ENCODE measurements at places on chromosomes 2 and 18.

GRCh38 chr18:10245846-10246175, 208.6 kb upstream of the APCDD1 start:
- no peak for DNase-seq

DNA sequence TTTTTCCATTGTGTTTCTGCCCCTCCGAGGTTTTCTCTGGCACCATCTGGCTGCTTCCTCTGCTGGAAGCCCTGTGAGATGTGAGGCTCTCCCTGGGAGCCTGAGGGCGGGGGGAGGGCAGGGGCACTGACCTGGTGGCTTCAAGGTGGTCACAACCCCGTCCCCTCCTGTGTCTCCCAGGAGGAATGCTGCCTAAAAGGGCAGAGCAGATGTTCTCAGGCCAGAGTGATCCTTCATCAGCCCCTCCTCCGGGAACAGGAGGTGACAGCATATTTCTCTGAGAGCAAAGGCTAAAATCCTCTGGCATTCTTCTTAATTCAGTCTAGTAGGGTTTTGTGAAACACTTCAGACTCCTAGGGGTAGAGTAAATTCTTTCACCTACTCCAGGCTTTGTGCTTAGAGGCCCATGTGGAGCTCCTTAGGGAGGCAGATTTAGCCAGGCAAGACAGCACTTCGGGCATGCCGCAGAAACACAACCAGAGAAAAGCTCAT, 18.3 kb upstream of the GREB1 start:
- DNase-seq: no peak

DNA sequence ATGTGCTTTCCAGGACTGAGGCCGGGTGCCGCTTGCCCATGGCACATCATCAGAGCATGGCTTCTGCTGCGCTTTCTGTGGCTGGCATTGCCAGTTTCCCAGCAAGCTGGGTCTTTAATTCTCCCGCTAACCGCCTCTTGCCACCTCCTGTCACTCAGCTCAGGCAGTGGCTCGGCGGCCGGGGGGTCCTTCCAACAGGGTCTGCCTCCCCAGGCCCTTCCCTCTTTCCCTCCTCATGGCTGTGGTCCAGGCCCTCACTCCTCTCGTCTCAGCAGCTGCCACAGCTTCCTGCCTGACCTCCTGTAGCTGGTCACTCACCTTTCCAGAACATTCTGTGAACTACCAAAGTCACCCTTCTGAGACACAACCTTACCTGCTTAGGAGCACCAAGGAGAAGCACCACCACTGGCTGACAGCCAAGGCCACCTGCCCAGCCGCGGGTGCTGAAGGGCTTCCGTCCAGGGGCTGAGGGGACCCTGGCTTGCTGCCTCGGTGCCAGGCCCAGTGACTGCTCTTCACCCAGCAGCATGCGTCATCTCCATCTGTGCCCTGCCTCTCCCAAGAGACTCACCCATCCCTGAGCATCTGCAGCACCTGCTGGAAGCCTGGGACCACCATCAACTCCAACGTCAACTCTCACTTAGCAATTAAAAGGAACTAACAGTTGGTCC, 22.6 kb downstream of the CHMP1B start:
- no peak for DNase-seq

GRCh38 chr2:191696966-191697365, 19.0 kb downstream of the NABP1 start:
- no peak for DNase-seq

- no peak for DNase-seq
These were observed 675 bp downstream of the FZD5 start for GRCh38 chr2:207768866-207769596.

Measured in stimulated activated CD4-positive, alpha-beta T cell treated with anti-CD3 and anti-CD28 coated beads, Interleukin-15, amount 100 ng/mL, for 1 hour (primary cell).